Activated naive CD4-positive, alpha-beta T cell treated with anti-CD3 and anti-CD28 coated beads, Interleukin-2, amount 50 U/mL, for 16 hours (primary cell): ENCODE measurements at places on chromosomes 3 and 15.

DNA sequence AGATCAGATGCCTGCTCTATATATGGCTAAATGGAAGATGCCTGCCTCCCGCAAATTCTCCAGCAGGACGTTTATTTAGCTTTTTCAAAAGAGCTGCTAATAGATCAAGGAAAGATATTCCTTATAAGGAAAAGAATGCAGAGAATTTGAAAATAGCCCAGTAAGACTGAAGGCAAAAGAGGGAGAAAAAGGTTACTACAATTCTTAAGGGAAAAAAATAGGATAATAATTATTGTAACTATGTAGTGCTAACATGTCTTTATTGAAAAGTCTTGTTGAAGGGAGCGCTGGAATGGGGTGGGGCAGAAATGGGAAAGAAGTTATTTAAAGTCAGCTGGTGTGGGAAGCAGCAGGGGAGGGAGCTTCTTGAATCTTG, 2.9 kb downstream of the TPM1 start:
- DNase-seq: no peak

- DNase-seq: no peak
These were observed 54.9 kb downstream of the TRIM71 start for GRCh38 chr3:32872487-32873382.

DNA sequence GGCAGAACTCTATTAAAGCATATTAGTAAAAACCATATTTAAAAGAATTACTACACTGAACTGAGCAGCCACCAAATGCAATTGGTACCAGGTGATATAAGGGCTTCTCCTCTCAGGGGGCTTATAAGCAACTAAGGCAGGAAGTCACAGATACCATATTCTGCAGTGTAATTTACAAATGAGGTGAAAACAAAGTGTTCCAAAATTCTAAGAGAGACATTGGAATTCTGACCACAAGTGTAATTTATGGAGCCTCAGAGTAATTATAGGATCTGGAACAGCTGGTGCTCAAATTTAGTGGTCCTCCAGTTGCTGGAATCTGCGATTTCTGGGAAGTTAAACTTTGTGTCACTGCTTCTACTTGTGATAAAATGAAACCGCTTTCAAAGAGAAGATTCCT, 3.1 kb upstream of the NR1I2 start:
- no peak for DNase-seq

GRCh38 chr15:69661871-69662644, 209.4 kb downstream of the RPLP1 start:
- no peak for DNase-seq

- DNase-seq: no peak
These were observed 97.8 kb upstream of the AKAP13 start for GRCh38 chr15:85282504-85283115.

DNA sequence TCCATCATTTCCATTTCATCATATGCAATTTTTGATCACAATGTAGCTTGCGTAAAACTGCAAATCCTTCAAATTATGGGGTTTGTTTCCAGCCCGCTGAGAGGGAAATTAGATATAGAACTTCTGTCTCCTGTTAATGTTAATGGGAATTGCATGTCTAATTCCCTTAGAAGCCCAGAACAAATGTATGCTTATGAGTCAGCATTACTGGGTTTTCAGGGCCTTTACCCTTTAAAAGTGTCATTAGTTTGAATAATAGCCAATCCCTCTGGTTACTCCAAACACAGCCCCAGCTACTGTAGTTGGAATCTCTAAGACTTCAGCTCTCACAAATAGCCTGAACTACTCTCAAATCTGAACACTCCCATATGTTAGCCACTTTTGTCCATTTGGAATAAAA, 439.4 kb downstream of the C3orf38 start:
- no peak for DNase-seq

DNA sequence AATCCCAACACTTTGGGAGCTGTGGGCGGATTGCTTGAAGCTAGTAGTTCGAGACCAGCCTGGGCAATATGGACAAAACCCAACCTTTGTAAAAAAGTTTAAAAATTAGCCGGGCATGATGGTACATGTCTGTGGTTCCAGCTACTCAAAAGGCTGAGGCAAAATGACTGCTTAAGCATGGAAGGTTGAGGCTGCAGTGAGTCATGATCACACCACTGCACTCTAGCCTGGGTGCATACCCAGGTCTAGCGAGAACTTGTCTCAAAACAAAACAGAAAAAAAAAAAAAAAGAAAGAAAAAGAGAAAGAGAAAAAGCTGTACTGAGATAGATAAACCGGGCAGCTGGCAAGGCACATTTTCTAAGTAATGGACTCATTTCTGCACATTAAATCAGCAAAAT, 10.6 kb downstream of the ARPP19 start:
- peak; percentile 60 for DNase-seq

GRCh38 chr15:75058127-75058905, 34.9 kb downstream of the PPCDC start:
- no peak for DNase-seq

- no peak for DNase-seq
These were observed 127.7 kb upstream of the DLG1 start for GRCh38 chr3:197426121-197426566.

GRCh38 chr3:195558602-195559001, 15.5 kb upstream of the PPP1R2 start:
- no peak for DNase-seq

- no peak for DNase-seq
These were observed 40.9 kb downstream of the CHST2 start for GRCh38 chr3:143160437-143160836.

- DNase-seq: peak; percentile 22
These were observed 30.2 kb downstream of the KCNAB1 start for GRCh38 chr3:156150434-156151066.

- DNase-seq: no peak
These were observed 566.9 kb upstream of the CCDC54 start for GRCh38 chr3:106810300-106810875.

DNA sequence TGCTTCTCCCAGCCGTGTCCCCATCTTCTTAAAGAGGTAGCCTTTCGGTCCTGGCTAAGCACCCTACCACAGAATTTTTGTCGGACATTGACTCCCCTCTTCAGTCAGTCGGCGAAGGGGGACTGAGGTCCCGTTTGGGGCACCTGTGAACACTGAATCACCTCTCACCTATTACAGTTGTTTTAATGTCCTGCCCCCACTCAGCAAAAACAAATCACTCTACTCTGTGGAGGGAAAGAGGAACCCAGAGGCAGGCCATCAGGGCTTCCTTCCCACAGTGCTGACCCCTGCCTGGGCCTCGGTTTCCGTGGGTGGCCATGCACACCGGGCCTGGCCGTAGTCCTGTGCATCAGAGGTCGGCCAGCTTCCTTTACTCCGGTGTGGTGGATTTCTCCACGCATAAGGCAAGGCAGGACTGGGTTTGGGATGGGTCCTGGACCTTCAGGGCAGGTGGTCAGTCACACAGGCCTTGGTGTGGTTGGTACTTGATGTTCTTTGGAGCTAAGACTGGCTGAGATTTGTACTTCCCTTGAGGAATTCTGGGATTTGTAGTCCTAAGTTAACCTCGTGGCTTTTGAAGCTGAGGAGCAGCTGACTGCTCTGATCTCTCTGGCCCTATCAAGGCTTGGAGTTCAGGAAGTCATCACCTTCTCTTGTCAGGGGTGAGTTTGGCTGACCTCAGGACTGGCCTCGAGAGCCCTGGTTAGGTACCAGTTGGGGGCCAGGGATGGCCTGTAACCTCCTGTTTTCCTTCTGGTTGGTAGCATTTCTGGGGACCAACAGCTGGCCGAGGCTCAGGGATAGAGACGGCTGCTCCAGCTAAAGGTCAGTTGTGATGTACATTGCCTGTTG, 627 bp upstream of the FAM131A start:
- DNase-seq: no peak

DNA sequence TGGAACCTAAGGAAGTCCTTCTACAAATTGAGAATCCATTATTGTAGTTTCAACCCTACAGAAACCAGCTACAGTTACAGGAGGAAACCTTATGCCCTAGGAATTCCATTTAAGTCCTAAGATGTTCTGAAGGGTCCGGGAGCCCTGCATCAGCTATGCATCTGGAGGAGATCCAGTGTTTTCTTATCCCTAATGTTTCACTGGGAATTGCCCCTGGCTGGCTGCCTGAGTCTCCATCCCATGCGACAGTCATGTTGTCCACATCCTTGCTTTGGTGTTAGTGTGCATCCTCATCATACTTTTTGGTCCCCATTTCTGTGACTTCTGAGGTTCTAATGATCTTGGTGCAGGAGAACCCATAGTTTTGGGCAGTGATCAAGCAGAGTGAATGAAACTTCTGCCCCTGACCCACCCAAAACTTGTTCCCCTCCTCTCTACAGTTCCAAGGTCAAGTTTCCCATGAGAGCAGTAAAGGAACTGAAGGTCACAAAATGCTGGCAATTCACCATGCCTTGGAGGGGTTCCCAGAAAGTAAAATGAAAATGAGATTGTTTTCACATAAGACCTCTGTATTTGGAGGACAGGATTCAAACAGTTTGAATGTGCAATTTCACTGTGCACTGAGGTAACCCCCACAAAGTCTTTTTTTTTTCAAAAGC, 121.9 kb upstream of the PHLDB2 start:
- no peak for DNase-seq

DNA sequence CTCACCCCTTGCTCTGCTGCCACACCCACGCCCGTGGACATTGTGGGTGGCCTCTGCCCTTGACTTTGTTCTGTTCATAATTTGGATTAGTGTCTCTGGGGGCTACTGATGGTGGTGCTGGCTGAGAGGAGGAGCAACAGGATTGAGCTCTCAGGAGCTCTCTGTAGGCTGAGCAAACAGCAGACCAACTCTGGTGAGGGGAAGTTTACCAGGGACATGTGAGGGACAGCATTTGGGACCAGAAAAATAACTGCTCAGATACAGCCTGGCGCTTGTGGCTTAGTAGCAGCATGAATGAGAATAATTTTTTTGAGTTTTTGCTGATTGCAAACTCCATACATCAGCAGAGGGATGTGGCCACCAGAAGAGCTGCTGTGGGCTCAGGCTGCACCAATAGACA, 14.8 kb downstream of the PPCDC start:
- DNase-seq: no peak

- DNase-seq: peak; percentile 81
These were observed 12.9 kb downstream of the C15orf62 start for GRCh38 chr15:40782609-40783227.

DNA sequence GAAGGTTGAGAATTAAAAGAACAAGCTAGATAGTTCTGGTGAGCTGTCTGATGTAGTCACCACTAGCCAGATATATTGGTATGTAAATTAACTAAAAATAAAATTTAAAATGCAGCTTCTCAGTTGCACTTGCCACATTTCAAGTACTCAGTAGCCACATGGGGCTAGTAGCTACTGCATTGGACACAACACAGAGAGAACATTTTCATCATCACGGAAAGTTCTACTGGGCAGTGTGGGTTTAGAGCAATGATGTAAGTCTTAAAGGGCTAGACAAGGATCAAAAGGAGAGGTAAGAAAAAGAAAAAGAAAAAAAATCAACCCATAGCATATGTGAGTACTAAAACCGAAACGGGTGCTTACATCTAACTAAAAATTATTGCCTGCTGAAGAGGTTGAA, 282.4 kb upstream of the LRRFIP2 start:
- no peak for DNase-seq

DNA sequence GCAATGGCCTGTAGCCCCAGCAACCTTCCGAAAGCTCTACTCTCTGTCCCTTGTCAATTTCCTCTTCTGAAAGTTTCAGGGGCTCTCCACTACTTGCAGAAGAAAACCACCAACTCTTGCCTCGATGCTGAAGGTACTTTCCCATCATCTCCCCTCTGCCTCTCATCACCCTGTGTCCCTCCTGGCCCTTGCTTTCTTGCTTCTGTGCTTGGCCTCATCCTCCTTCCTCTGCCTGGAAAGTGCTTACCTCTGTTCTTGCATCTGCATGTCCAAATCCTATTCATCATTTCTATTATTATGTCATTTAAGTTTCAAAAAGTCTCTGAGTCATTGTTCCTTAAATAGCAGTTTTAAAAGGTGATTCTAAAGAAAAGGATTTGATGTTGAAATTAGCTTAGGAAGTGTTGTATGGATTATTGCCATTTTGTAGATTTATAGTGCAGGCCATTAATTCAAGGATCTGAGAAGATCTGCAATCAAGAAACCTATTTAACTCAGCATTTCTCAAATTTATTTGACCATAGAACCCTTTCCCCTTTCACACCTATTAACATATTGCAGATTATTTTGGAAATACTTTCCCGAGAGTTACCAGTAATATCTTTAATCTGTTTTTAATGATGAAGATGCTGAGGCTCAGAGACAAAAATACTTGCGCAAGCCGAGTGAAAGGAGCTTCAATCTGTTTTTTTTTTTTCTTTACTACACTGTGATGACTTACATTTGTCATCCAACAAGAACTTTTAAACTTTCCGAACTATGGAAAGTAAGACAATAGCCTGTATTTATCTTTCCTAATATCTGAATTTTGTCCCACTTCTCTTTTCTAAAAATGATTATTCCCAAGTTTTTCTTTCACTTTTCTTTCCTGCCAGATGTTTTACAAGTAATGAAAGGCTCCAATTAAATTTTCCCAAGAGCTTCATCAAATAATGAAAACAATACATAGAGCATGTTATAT, 22.3 kb upstream of the CFAP161 start:
- no peak for DNase-seq

DNA sequence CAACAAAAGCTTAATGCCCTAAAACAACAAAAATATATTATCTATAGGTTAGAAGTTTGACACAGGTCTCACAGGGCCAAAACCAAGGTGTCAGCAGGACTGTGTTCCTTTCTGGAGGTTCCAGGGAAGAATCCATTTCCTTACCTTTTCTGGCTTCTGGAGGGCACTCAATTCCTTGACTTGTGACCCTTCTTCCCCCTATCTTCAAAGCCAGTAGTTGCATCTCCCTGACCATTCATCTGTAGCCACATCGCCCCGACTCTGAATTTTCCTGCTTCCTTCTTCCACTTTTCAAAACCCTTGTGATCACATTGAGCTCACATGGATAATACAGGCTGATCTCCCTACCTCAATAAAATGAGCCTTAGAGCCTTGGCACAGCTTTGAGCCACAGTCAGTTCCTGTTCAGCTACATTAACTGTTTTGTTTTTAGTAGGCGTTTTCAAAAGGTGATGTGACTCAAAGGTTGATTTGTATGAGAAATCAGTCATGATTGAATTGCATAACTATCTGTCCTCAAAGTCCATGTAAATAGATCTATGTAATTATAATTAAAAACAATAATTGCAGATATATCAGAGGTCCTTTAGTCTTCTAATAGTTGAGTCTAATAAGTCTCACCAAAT, 12.4 kb downstream of the PFN2 start:
- no peak for DNase-seq

GRCh38 chr15:39625856-39626255, 45.0 kb downstream of the THBS1 start:
- no peak for DNase-seq

DNA sequence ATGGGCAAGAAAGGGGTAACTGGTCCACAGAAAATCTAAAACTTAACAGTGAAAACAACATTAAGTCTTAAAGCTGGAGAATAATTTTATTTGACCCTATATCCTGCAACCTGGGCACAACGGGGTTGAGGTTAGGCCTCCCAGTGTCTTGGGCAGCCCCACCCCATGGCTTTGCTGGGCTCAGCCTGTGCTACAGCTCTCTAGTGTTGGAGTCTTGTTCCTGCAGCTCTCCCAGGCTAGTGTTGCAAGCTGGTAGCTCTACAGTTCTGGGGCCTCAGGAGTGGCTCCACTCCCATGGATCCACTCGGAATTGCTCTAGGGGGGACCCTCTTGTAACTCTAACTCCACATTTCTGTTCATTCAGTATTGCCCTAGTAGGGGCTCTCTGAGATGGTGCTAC, 24.9 kb upstream of the GNB4 start:
- DNase-seq: no peak

- no peak for DNase-seq
These were observed 26.1 kb downstream of the CD276 start for GRCh38 chr15:73710321-73710720.

GRCh38 chr3:149364624-149365023, 12.8 kb downstream of the TM4SF1 start:
- no peak for DNase-seq
